ENCODE measurements at places on chromosomes 4 and X.

- DNase-seq = no peak
Measured at GRCh38 chr4:147610686-147611085, 6.5 kb upstream of the TMEM184C start.

DNA sequence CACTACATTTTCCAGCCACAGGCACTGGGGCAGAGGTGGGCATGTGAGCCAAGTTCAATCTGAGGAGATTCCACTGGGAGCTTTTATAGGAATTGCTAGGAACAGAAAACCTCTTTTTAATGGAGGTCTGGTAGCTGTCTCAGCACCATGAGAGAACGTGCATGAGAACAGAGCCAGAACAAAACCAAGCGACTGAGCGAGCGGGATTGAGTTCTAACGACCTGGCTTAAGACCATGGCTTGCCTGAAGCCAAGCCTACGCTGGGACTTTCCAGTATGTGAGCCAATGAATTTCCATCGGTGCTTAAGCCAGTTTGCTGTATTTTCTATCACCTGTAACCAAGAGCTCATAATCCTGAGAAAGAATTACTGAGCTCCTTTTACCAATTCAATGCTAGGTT, 183.7 kb downstream of the NR3C2 start:
- DNase-seq = no peak

- DNase-seq = no peak
Measured at GRCh38 chrX:150841456-150842197, 56.8 kb downstream of the CD99L2 start.

DNA sequence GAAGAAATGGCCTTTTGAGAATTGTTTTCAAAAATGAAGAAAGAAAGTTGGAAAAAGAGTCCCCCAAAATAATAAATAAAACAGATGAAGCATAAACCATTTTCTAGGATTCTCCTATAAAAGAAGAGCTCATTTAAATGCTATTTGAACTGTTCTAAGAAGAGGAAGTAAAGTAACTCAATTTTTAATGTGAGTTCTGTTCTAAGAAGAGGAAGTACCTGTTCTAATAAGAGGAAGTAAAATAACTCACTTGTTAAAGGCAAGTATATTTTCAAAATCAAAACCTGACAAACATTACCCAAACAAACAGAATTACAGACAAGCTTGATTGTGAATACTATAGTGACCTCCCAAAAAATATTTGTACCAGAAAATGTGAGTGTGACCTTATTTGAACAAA, 1326.3 kb downstream of the C4orf33 start:
- no peak for DNase-seq

DNA sequence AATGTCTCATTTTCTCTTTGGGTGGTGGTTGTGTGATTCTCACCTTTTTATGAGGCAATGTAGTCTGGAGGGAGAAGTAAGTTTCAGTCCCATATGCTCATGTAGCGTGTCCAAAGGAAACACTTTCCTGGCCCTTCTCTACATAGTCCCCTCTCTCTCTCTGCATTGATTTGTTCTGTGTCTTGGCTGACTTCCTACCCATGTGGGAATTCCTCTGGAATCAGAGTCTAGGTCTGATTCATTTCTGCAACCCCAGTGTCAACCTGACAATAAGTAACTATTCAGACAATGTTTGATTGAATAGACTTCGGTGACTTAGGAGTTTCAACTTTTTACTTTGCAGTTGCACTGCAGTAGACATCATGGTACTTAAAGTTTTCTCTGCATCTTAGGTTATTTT, 2.7 kb upstream of the ALAS2 start:
- DNase-seq = no peak

GRCh38 chr4:158129694-158130093, 43.1 kb downstream of the GASK1B start:
- DNase-seq = no peak

DNA sequence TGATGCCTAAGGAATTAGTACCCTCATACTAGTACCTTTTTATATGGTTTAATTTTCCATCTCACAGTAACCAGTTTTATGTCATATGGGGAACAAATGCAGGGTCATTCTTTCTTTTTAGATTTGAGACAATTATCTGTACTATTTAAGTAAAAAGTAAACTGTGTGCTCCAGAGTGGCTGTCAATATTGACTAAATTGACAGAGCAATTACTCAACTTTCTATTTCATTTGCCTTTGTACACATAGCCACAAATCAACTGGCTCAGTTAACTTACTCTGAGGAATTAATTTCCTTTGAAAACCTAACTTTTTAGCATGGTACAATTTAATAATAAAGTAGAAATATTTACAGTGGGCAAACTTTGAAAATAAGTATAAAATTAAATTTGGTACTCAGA, 28.5 kb upstream of the TEX13C start:
- DNase-seq = no peak

DNA sequence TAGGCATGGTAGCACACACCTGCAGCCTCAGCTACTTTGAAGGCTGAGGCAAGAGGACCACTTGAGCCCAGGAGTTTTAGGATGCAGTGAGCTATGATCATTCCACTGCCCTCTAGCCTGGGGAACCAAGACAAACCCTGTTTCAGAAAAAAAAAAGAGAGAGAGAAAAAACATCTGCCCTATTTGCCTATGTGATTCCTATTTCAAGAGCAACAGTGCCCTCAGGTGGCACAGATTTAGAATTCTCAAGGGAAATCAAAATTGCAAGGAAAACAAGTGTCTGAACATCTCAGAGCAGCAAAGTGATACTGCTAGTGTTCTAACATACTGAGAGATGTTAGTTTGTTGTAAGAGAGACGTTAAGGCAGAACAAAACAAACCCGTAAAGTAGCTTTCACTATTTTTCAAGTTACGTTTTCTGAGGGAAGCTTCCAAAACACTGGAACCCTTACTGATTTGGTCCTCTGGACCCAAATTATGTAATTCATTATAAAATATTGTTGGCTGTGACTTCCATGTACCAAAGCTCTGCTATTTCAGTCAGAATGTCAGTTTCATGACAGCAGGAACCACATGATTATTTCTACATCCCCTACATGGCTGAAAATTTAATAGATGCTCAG, 7.9 kb downstream of the BDH2 start:
- DNase-seq = no peak

DNA sequence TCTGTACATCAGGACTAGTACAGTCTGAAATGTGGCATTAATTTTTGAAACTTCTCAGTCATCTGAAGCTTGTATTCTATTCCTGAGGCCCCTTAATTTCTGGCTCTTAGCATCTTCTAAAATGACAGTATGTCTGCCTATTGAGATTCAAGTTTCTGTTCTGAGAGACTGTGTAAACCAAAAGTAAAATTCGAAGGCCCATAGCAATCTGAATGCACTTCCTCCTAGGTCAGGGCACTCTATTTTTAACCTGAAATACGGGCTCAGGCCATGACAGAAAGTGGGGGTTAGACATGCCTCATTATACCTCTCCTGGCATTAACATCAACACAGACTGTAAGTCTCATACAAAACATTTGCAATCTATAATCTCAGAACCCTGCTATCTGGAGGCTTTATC, 584.4 kb downstream of the KLHL4 start:
- no peak for DNase-seq

- no peak for DNase-seq
Measured at GRCh38 chrX:118655561-118656246, 71.7 kb upstream of the IL13RA1 start.

- DNase-seq = no peak
Measured at GRCh38 chrX:95290455-95290854, 1394.2 kb upstream of the DIAPH2 start.

DNA sequence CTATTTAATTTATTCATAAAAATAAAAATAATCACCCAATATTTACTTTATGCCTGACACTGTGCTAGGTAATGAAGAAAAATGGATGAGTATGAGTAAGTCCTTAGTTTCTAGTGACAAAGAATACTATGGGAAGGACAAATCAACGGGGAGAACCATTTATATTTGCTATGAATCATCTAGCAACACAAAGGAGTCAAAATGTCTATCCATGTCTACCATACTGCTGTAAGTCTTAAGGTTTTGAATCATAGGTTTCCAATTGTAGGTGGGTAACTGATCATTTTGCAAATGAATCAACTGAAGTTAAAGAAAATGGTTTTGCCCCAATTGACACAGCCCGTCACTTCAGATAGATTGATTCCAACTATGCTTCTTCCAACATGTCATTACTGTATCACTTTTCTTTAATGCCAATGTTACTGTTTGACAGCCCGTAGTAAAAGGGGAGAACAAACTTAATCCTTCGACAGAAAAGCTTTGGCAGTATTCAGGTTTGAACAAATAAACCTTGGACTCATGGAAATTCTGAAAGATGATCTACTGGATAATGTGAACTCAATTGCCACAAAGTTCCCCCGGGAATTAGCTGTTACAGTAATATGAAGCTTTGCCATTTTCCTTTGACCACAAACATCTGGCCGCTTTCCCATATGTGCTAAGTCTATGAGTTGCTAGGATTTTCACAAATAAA, 3.2 kb downstream of the TDO2 start:
- DNase-seq = no peak

- DNase-seq = peak; percentile 13
Measured at GRCh38 chrX:73855546-73855945, 292.5 kb downstream of the CHIC1 start.

GRCh38 chr4:103998756-103999155, 279.0 kb upstream of the TACR3 start:
- no peak for DNase-seq

GRCh38 chr4:10354746-10355145, 102.5 kb downstream of the ZNF518B start:
- DNase-seq = no peak

DNA sequence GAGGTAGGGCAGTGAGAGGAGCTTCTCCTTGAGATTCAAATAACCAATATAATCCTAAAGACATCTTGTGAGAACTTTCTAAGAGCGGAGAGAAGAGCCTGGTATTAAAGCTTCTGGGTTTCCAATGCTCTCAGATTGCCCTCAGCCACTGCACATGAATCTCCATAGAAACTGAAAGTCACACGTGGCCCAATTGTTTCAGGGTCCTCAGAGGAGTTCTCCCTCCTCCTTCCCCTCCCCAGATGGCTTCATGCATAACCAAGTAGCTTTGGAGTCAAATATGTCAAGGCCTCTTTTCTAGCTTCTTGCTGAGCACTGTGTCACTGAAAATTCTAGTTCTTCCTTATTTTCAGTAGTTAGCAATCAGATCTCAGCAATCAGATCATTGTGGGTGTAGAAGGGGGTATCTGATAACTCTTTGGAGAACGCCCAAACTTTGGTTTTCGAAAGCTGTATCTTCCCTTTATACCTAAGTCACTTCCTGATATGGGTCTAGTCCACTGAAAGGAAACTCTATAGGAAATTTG, 2.2 kb downstream of the BTK start:
- no peak for DNase-seq

All from stimulated activated CD4-positive, alpha-beta T cell treated with anti-CD3 and anti-CD28 coated beads, TNF-alpha, amount 100 ng/mL, for 1 hour (primary cell).